Dermis microvascular lymphatic vessel endothelial cell (primary cell): ENCODE measurements at places on chromosomes 11 and 22.
A peak's percentile ranks its signal among the peaks of the same experiment; 100 is the strongest.

DNA sequence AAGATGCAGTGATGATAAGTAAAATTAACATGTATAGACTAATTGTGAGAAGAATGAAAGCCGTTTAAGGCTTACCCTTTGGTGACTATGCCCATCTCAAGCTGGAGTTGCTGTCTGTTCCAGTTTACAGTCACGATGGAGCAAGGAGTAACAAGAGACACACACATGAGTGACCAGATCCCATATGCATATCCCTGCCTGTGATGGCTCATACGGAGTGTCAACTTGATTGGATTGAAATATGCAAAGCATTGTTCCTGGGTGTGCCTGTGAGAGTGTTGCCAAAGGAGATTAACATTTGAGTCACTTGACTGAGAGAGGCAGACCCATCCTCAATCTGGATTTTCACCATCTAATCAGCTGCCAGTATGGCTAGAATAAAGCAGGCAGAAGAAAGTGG is 786.8 kb downstream of the FAM181B start:
- no peak for DNase-seq

DNA sequence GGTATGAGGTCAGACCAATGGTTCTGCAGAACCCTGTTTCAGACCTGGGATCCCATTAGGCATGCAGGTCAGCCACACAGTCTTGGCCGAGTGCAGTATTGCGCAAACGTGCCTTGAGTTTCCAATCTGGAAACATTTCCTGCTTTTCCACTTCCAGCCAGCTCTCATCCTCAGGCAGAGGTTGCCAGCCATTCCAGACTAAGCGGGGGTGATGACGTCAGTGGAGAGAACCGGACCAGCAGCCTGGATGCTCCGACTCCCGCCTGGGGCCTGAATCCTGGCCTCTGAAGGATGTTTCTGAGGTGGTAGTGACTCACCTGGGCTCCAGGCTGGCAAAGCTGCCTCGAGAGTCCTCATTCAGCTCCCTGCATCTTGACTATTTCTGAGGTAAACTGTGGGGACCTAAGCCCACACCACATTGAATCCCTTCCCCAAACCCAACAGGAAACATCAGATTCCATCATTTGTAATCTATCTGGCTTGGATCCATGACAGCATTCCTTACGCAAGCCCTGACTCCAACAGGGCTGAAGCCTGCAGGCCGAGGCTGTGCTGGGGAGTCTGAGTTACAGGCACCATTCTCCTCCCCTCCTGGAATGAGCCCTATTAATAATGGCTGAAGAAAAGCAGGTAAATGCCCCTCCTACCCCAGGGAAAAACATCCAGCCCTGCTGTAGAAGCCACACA is 83.0 kb downstream of the ABTB2 start:
- peak; percentile 3 for DNase-seq

DNA sequence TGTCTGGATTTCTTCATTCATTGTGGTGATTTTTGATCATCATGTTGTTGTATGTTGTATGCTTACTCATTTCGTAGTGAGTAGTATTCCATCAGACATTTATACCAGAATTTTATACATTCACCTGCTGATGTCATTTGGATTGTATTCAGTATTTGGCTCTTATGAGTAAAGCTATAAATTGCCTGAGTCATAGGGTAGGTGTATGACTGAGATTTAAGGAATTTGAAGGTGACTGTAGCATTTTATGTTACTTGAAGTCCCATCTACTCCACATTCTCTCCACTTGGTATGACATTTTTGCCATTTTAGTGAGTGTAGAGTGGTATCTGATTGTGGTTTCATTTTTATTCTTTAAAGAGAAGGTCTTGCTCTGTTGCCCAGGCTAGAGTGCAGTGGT is 548.2 kb downstream of the TBC1D22A start:
- no peak for DNase-seq

DNA sequence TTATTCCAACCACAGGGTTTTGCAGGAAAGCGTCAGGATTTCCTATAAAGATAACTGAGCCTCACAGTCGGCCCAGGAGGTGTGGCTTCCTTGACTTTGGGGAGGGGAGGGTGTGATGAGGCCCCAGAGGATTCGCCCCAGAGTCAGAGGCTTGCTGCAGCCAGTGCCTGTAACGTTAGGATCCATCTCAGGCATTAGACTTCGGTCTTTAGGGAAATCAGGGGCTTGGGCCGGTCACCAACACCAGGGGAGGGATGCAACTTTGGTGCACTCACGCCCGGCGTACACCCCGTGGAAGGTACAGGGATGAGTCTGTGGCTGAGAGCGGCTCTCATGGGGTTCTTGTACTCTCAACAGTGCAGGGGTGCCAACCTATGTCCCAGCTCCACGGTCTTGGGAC is 5.7 kb upstream of the ANO1 start:
- no peak for DNase-seq

DNA sequence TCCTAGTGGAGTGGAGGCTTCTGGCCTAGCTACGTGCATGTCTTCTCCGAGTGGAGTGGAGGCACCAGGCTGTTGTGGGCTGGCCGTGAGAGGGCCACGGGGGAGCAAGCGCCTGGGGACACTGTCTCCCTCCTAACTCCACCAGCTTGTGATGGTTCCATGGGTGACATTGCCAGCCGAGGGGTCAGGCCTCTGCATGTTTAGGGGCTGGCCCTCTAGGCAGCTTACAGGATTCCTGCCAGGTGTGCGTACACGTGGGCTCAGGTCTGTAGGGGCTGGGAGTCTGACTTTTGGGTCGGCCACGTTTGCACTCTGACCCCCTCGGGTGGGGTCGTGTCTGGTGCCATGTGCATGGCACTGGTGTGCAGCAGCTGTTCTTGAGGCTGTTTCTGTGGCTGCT is 31.6 kb downstream of the TBC1D22A start:
- no peak for DNase-seq
